Urothelium cell line (cell line): ENCODE measurements at places on chromosomes 16 and 17.

DNA sequence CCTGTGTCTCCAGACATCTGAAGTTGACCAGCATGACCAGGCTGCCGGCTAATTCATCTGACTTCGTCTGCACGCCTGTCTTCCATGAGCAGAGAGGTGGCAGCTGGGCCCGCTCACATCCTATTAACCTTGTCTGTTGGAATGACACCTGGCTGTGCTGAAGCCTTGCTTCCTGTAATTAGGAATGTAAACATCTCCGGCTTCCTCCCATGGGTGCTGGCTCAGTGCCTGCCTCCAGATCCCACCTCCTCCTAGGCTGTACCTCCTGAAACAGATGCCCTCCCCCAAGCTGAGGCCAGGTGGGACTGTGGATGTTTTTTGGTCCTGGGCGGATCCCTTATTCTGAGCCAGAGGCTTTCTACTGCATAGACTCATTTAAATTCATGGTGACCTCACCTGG, 296.3 kb downstream of the HS3ST4 start:
- no peak for DNase-seq

DNA sequence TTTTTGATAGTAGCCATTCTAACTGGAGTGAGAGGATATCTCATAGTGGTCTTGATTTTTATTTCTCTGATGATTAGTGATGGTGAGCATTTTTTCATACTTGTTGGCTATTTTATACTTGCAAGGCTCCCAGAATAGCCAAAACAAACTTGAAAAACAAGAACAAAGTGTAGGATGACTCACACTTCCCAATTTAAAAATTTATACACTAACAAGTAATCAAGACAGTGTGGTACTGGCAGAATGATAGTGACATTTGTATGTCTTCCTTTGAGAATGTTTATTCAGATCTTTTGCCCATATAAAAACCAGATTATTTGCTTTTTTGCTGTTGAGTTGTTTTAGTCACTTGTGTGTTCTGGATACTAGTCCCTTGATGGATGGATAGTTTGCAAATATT, 17.8 kb downstream of the SPECC1 start:
- DNase-seq, result no peak

DNA sequence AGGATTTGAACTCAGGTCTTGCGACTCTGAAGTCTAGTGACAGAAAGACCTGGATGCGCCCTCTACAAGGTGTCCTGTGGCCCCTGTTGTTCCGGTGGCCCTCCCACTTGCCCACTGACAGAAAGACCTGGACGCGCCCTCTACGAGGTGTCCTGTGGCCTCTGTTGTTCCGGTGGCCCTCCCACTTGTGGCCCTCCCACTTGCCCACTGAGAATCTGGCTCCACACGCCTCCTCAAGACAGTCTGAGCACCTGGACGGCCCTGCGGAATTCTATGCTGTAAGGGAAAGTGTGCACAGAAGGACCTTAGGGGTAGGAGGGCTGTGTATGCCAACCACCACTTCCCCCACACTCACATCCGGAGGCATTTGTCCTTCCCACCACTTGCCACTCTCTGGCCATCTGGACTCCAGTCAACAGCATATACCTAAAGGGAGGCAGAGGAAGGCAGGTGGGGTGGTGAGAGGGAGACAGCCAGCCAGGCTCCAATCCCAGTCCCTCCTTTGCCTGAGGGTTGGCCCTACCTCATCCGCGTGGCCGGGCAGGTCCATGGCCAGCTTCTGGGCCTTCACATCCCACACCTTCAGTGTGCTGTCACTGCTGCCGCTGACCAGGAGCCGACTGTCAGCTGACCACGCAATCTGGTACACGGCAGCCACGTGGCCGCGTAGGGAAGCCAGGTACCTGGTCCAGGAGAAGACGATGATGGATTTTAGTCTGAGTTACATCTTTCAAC, 9.1 kb downstream of the NLE1 start:
- no peak for DNase-seq

- DNase-seq, result no peak
These were observed 20.5 kb downstream of the FOXL1 start for GRCh38 chr16:86598607-86599565.

DNA sequence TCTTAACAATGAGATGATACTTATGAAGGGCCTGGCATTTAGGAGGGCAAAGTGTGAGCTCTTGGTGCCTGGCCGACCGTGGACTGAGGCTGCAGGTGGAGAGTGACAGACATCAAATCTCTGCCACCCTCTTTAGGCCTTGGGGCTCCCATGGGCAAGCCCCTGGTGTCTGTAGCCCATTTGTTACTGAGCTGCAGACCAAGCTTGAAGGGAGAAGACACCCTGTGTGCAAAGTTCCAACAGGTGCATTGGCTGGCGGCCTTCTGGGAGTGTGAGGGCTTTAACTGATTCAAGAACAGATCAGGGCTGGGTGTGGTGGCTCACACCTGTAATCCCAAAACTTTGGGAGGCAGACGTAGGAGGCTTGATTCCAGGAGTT, 789 bp upstream of the CTRL start:
- DNase-seq, result no peak

- DNase-seq, result no peak
These were observed 535.7 kb upstream of the CDH11 start for GRCh38 chr16:65657556-65657955.
